ENCODE measurements at places on chromosomes 1 and 21.

GRCh38 chr1:92820024-92820423, 11.8 kb upstream of the RPL5 start:
- no peak for DNase-seq

DNA sequence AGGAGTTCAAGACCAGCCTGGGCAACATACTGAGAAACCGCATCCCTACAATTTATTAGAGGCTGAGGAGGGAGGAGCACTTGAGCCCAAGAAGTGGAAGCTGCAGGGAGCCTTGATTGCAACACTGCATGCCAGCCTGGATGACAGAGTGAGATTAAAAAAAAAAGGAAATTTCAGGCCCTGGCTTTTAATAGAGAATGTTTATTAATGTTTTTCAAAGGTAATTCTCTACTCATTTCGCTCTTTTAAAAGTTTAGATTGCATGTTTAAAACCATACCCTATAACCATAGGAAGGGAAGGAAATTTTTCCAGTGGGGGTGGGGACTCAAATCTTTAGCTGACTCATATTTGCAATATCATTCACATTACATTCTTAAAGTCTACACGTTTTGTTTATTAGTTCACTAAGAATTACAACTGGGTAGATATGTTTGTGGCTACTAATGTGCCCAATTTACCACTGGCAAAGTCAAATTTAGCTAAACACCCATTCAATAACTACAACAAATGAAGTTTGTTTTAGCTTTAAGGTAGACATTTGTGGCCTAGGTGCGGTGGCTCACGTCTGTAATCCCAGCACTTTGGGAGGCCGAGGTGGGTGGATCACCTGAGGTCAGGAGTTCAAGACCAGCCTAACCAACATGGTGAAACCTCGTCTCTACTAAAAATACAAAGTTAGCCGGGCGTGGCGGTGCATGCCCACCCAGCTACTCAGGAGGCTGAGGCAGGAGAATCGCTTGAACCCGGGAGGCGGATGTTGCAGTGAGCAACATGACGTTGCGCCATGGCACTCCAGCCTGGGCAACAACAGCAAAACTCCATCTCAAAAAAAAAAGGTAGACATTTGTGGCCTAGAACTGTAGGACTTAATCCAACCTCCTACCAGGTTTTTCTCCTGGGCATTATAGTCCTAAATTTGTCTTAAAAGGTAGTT, 5.0 kb downstream of the KDM5B start:
- peak; percentile 60 for DNase-seq

GRCh38 chr1:230207598-230207997, 140.6 kb downstream of the GALNT2 start:
- no peak for DNase-seq

GRCh38 chr1:19042675-19043578, 86.5 kb upstream of the IFFO2 start:
- DNase-seq: no peak

GRCh38 chr21:29238967-29239290, 59.8 kb upstream of the BACH1 start:
- no peak for DNase-seq

GRCh38 chr1:228378873-228379460, 27.7 kb downstream of the TRIM11 start:
- peak; percentile 10 for DNase-seq

- peak; percentile 62 for DNase-seq
Observed at GRCh38 chr1:16258591-16259135, 21.7 kb upstream of the CPLANE2 start.
